ENCODE measurements at places on chromosomes 16 and 17. TPM values are rescaled to one million over a fixed set of nuclear protein-coding genes. Genes with fewer than 3 reads are reported as not detected.

DNA sequence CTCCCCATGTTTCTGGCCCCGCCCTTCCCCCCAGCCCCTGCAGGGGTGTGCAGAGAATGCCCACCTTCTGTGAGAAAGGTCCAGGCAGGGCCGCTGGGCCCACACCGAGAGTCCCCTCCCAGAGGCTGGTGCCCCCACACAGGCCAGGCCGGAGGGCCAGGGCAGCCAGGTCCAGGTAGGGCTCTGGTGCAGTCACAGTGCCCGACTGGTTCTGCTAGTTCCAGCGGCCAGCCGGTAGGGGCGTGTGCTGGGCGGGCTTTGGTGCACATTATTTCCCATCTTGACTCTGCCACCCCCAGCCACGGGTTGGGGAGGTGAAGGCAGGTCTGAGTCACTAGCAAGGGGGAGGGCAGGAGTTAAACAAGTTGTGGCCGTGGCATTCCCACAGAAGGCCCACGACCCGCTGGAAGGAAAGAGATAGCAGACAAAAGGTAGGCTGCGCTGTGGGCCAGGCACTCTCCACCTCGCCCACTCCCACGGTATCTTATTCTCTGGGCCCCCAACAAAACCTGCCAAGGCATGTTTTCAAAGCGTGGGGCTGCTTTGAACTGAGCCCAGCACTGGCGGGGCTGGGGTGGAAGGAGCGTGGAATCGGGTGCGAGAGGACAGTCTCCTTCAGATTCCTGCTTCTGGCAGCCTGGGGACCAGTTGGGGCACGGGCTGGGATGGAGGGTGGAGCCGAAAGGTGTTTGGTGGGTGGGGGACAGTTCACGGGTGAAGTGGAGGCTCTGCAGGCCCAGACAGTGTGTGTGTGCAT is 1.9 kb downstream of the EPN3 start:
- no peak for DNase-seq

DNA sequence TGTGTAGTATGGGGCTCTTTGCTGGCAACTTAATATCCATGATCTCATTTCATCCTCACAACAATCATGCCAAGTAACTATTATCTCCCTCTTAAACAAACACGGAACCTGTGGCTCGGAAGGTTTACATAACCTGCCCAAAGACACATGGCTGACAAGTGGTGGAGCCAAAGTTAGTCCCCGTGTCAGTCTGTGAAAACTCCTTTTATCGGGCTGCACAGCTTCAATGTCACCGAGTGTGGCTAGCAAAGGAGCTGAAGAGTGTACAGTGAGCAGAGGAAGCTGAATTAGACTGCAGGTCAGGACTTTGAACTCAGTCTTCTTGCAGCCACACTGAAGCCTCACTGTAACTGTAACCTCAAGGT is 80.3 kb downstream of the PARN start:
- DNase-seq: no peak

DNA sequence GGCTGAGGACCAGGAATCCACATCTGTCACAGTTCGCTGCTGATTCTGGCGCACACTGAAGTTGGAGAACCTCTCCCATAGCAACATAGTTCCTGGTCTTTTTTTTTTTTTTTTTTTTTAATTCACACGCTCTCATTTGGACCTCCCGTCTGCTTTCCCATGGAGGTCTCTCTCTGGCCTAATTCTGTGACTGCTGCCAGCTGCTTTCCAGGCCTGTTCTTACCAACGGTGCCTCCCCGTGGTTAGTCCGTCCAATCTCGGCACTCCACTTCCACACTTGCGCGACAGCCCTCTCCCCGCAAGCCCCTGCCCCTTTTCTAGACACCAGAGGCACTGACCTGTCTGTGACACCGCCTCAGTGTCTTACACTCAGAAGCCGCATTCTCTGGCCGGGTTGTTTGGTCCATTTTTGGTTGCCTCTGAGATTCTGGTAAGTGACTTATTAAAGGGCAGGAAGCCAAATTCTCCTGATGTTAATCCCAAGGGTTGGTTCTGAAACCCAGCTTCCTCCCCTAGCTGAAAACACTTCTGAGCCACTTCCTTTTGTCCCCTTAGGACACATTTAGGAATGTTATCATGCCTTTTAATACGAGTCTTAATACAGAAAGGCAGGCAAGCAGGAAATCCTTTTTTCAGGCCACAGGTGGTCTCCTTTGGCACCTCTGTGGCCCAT is 1.1 kb upstream of the AKTIP start:
- DNase-seq: peak; percentile 34

GRCh38 chr17:57279432-57279831 is 23.1 kb downstream of the MSI2 start:
- DNase-seq: no peak

DNA sequence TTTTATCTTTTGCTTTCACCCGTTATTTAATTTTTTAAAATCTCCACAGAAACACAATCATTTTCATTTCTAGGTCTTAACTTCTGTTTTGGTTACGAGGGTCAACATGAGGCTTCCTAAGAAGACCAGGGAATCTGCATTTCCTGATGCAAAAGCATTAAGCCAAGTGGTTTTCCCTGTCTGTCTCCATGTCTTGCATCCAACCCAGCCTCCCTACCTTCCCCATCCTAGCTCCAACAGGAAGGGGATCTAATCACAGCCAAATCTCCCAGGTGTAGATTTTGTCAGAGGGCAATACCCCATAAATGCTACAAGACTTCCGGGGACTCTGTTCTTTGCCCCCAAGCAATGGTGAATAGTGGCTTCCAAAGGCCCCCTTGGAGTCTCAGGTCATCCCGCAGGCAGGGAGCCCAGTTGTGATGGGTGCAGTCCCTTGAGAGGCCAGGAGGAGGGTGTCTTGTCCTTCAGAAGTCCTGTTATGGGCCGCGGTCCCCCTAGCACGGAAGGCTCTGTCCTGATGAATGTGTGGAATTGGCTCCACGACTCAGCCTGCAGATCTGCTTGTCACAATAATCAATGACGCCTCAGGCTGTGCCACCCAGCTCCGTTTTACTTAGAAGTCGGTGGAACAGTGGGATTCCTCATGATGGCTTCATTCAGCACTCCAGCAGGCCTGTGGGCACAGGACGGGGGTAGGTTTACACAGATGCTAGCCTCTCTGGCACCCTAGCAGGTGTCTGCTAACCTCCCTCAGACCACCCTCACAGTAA is 141.1 kb downstream of the RGS9 start:
- peak; percentile 46 for DNase-seq

DNA sequence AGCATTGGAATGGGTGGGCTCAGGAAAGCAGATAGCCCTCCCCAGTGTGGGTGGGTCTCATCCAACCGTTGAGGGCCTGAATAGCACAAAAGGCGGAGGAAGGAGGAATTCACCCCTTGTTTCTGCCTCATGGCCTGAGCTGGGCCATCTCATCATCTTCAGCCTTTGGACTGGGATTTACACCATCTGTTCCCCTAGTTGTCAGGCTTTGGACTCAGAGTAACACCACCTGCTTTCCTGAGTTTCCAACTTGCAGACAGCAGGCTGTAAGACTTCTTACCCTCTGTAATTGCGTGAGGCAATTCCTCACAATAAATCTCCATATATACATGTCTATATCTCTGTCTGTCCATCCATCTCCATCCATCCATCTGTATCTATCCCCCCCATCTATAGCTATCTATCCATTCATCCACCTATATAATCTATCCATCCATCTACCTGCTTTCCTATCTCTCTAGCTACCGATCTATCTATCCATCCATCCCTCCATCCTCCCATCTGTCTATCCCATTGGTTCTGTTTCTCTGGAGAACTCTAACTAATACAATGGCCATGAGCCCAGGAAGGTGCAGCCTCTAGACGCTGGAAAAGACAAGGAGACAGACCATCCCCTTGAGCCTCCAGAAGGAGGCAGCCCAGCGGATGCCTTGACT is 21.3 kb downstream of the DNAH17 start:
- DNase-seq: no peak

The C1QTNF8 gene
- total RNA-seq: not detected

The ADAMTS18 gene
- total RNA-seq: not detected

- DNase-seq: no peak
Observed at GRCh38 chr17:49716668-49717364, 9.1 kb upstream of the SLC35B1 start.

The ZACN gene
- not detected for total RNA-seq

GRCh38 chr17:60188759-60189158 is 39.0 kb downstream of the CA4 start:
- DNase-seq: no peak

The PNMT gene
- total RNA-seq: 3.8 TPM

The CAVIN1 gene
- total RNA-seq: 95.1 TPM

DNA sequence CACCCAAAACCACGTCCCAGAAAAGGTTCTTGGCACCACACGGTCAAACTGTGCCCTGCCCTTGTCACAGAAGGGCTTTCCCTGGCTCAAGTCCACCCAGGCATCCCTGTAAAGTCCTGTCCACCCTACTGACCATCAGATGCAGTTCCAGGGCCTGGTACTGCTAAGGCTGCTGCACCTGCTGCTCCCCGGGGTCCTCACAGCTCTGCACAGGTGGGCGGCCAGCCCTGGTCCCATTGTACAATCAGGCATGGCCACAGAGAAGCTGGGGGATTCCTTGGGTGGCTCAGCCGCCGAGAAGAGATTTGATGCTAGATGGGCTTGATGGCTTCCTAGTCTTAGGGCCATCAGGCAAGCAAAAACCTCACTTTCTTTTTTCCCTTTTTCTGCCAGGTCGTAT is 15.3 kb downstream of the ABCA3 start:
- DNase-seq: no peak

- DNase-seq: no peak
Observed at GRCh38 chr16:67200491-67200890, 1.6 kb downstream of the ELMO3 start.

DNA sequence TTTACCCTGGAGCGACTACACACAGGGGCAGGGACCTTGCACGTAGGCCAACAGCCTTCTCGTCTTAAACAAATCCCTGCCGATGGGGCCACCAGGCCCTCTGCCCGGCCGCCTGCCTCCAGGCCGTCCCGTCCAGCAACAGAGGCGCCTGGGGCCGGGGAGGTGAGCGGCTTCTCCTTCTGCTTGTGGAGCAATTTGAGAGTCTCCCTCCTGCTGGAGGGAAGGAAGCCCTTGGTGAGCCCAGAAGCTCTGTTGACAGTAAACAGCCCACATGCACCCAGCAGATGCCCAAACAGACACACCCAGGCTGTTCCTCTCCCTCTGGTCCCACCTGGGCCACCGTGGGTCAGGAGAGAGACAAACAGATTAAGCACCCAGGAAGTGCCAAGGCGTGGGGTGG is 8.1 kb downstream of the SLC43A2 start:
- DNase-seq: no peak

DNA sequence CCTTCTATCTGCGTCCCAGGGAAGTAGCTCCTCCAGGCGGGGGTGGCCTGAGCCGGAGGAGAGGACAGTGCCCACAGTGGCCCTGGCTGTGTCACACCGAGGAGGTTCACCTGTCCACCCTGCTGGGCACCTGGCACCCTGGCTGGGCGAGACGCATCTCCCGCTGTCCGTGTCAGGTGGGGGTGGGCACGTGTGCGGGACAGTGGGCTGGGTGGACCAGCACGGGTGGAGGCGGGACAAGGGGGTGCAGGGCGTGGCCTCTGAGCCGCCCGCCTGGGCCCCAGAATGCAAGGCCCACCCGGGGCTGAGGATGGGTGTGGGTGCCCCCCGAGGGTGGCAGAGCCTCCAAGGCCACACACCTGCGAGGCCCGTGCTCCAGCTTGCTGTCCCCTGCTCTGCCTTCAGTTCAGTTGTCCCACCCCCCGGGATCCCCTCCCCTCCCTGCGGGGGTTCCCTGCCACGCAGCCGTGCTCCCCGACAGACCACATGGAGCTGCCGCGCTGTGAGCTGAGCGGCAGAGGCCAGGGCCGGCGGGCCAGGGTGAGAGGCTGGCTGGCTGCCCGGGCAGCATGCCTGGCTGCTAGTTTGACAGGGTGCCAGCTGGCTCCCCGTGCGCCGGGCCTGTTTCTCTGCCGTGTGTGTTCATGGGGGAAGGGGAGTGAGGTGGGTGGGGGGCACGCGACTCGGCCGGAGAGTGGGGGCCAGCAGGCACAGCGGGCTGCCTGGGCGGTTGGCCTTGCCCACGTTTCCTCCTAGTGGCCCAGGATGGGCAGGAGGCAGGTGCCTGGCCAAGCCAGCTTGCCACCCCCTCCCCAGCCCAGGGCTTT is 33.9 kb downstream of the BAHCC1 start:
- peak; percentile 87 for DNase-seq

GRCh38 chr17:34146440-34147043 is 108.5 kb upstream of the CCL2 start:
- peak; percentile 77 for DNase-seq

The MPHOSPH6 gene
- total RNA-seq: 3.5 TPM

GRCh38 chr17:58527306-58527705 is 12.9 kb upstream of the MTMR4 start:
- DNase-seq: no peak

The CAPN15 gene
- total RNA-seq: 59.2 TPM

The MYH1 gene
- not detected for total RNA-seq

DNA sequence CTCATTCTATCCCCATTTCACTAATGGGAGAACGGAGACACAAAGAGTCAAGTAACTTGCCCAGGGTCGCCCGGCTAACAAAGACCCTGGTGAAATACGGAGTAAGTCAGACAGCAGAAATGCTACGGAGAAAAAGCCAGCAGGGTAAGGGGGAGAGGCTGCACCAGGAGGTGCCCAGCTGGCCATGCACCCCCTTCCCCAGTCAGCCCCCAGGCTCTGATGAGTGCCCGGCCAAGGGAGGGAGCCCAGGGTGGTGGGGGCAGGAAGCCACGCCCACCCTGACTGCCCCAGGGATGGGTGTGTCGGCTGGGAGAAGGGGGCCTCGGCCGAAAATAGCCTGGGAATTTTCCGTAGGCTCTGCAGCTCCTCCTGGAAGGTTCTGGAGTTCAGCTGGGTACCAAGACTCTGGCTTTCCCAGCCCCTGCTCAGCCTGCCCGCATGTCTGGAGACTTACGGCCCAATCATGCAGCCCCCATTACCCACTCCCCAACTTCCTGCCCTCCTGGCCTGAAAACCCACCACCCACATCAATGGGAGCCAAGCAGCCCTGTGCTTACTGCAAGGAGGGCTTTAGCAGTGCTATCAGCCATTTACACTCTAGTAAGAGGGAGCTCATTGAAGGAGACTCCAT is 4.2 kb downstream of the CARHSP1 start:
- DNase-seq: no peak

DNA sequence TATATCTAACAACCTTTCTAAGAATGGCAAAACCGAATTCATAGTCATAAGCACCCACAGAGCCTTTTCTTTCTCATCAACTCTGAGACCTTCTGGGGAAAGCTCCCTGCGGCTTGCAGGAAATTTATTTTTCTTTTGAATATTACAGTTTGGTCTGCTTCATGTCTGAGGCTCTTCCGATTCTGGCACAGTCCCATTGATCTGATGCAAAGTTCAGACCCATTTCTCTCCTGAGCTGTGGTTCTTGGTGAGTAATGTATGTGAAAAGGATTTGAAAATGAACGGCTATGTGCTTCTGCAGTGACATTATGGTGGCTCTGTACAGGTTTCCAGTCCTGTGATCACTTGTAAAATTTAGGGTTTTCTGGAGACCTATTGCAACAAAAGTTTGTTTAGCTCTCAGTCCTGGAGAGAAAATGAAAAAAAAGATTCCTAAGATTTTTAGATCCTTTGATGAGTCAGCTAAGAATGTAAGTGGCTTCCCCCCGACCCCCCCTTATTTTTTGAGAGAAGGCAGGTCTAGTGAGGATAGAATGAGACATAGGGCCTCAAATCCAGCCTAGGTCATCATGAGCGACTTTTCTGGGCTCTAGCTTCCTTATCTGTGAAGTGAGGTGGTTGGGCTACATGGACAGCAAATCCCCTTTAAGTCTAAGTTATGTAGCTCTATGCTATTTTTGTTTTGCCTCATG is 4.6 kb downstream of the GAN start:
- DNase-seq: no peak

The AIPL1 gene
- not detected for total RNA-seq

- DNase-seq: peak; percentile 59
Observed at GRCh38 chr16:72099377-72099818, 5.8 kb downstream of the DHX38 start.

Measured in hematopoietic multipotent progenitor cell (in vitro differentiated cells).